ENCODE measurements at places on chromosomes 2 and 18.

- no peak for DNase-seq
Measured at GRCh38 chr2:86039963-86040655, 65.6 kb downstream of the POLR1A start.

GRCh38 chr2:147506889-147507288 is 337.9 kb upstream of the ACVR2A start:
- DNase-seq = no peak

DNA sequence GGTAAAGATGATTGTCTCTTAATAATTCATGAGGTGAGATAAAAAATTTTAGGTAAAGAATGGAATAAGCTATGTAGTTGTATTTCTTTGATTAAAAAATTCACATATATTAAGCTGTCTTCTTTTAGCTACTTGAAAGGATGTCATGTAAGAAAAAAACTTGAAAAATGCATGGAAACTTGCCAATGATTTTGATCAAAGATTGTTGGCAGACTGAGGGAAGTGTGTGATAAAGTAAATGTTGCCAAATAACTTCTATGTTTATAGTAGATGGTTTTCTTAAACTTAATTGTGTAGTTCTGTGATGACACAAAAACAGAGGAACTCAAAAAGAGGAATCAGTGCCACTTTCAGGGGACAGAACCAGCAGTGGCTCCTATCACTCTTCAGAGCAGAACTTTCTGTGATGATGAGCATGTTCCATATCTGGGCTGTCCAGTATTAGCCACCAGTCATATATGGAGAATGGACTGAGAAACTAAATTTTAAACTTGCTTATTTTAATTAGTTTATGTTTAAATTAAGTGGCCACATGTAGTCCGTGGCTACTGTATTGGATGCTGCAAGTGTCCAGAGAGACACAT is 51.9 kb upstream of the SLC38A11 start:
- no peak for DNase-seq

- no peak for DNase-seq
Measured at GRCh38 chr2:164386231-164386630, 235.1 kb downstream of the GRB14 start.

GRCh38 chr2:19178175-19178574 is 180.2 kb downstream of the OSR1 start:
- DNase-seq = no peak

DNA sequence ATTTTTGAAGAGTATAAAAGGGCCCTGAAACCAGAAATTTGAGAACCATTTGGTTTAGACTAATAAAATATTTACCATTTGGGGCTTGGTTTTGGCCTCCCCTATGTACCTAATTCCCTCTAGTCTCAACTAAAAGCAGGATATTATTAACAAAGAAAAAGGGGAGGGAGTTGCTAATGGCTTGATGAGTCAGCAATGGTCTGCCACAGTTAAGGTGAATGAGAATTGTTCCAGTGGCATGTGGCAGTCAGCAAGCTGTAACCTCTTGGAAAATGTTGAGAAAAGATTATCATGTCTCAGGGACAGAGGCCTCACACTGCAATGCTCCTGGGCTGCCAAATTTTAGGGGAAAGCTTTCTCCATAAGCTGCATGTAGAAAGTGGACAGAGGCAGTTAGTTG is 20.1 kb upstream of the SLC39A10 start:
- no peak for DNase-seq

GRCh38 chr2:236688157-236688556 is 118.5 kb downstream of the ACKR3 start:
- DNase-seq = no peak

DNA sequence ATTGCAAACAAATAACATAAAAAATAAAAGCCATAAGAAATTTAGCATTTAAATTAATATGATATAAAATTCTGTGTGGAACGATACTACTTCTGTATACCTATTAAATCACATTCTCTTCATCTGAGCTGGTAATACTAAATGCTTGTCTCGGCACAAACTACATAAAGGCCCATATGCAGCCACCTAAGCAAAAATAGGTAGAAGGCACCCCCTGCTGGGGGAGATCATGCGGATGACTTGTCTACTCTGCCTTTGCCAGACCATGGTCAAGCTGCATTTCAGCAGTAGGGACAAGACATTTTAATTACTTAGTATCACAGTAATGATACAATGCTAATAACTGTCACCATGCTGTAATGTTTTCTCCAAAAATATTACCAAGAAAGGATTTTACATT is 108.0 kb downstream of the CDH19 start:
- DNase-seq = peak; percentile 32

GRCh38 chr2:58377181-58377580 is 136.1 kb upstream of the FANCL start:
- no peak for DNase-seq

- no peak for DNase-seq
Measured at GRCh38 chr18:76391746-76392145, 103.3 kb downstream of the ZNF516 start.

- no peak for DNase-seq
Measured at GRCh38 chr2:233848276-233848675, 6.1 kb downstream of the HJURP start.

All from tibial nerve (tissue), 4 donors.